ENCODE measurements at places on chromosomes 11 and 22.

DNA sequence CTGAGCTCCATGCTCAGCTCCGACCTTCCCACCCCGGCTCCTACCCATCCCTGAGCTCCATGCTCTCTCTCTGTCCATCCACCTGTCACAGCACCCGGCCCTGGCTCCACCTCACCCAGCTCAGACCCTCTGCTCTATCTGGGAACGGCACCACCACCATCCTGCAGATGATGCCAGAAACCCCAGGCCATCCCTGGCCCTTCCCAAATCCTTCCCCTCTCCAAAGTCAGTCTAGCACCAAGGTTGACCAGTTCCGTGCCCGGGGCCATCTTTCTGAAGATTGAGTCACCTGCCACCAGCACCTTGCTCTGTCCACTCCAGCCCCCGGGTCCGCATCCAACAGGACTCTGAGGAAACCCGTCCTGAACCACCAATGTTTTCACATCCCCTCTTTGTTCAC is 969.6 kb downstream of the BRD1 start:
- no peak for DNase-seq

DNA sequence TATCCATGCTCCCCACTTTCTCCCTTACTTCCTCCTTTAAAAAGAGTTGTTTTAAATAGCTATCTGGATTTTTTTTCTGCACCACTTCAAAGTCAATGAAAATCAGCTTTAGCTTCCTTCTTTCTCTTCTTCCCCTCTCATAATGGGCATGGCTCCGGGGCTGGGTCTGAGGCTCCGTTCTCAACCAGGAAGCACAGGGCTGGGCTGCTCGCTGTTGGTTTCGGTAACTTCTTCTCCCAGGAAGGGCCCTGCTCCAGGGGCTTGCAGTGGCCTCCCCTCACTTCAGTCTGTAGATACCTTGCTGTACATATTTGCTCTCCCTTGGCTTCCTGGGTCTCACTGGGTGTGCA is 23.8 kb downstream of the MICAL2 start:
- no peak for DNase-seq

- DNase-seq = peak; percentile 72
These were observed 7.2 kb downstream of the CRELD2 start for GRCh38 chr22:49925525-49926128.

DNA sequence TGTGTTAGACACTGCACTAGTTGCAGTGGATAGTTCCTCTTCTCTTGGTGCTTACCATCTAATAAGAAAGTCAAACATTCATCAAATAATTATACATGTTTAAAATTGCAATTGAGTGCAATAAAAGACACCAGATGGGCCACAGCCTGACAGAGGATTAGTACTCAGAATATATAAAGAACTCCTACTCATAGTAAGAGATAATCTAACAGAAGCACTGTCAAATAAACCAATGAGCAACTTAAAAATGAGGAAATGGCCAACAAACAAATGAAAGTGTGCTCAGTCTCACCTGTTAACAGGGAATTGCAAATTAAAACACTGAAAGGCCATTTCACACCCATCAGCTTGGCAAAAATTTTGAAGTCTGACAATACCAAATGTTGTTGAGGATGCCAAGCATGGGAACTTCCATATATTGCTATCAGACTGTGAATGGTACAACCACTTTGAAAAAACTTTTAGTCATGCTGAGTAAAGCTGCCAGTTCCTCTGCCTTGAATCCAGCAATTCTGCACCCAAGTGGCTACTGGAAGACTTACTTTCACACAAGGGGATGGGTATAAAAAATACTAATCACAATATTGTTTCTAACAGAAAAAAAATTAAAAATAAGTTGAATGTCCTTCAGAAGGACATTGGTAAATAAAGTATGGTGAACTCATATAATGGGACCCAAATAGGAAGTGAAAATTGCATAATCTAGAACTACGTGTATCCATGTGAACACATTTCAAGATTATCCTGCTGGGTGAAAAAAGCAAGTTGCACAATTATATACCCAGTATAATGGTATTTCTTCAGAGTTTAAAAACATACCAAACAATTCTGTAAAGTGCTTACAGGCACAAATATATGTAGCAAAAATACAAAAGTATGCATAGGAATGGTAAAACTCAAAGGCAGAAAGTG is 41.4 kb upstream of the CREB3L1 start:
- no peak for DNase-seq

DNA sequence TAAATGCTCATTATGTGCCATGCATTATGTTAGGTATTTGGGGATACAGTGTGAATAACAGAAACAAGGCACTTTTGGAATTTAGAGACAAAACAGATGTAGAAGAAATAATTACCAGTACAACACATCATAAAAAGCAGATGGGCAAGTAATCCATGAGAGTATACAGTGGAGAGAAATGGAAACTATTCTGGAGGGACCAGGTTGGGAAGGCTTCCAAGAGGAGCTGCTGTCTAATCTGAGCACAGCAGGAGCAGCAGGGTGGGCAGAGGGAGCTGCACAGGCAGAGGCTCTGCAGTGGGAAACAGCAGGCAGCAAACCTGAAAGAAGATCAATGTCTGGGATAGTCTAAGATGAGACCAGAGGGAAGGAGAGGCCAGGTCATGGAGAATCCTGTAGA is 268.7 kb upstream of the CCDC90B start:
- DNase-seq = no peak

DNA sequence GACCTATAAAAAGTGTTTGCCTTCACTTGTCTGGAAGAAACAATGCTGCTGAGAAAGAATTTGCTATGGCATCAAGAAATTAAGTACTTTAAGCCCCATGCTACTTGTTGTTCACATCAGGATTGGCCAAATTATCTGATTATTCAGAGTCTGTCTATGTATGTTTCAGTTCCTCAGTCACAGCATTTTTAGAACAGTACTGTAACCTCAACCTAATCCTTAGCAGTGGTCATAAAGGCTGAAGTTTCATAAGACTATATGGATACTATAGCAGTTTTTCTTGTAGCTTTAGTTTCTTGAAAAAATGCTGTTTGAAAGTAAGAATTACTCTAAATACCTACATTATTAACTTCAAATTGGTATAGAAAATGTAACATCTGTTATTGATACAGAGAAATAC is 153.9 kb downstream of the INSC start:
- no peak for DNase-seq

- DNase-seq = no peak
These were observed 34.8 kb downstream of the JHY start for GRCh38 chr11:122917311-122917710.

- DNase-seq = no peak
These were observed 34.0 kb downstream of the WEE1 start for GRCh38 chr11:9607511-9607899.
